Right ventricle myocardium superior (tissue), 1 donor: ENCODE measurements at places on chromosomes 12 and 14. TPM values are rescaled to one million over a fixed set of nuclear protein-coding genes. Genes with fewer than 3 reads are reported as not detected.

The ENDOU gene
- total RNA-seq, result 0.11 TPM

- DNase-seq, result no peak
Measured at GRCh38 chr12:108409481-108409880, 70.4 kb upstream of the CMKLR1 start.

GRCh38 chr12:120474616-120474960 is 5.0 kb upstream of the SRSF9 start:
- no peak for DNase-seq

GRCh38 chr14:32403688-32404087 is 74.6 kb downstream of the AKAP6 start:
- DNase-seq, result no peak

GRCh38 chr14:21334202-21334906 is 49.5 kb downstream of the SUPT16H start:
- no peak for DNase-seq

- no peak for DNase-seq
Measured at GRCh38 chr14:53766106-53766505, 190.5 kb downstream of the BMP4 start.

- no peak for DNase-seq
Measured at GRCh38 chr12:28057856-28058615, 85.5 kb upstream of the PTHLH start.

DNA sequence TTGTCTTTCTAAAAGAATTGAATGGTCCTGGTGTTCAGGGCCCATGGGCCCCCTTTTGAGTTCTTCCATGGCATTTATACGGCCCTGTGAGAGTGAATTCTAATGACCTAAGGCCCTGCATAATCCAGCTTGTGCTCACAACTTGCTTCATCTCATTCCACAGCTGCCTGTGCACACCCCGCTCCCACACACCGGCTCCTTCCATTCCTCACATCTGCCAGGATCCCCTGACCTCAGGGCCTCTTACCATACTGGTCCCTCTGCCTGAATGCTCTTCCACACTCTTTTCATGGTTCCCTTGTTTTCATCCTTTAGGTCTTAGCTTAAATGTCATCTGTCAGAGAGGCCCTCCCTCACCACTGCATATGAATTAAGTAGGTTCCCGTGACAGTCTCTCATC is 49.5 kb upstream of the EGLN3 start:
- no peak for DNase-seq

- no peak for DNase-seq
Measured at GRCh38 chr14:66982247-66982646, 207.0 kb upstream of the GARIN2 start.

- no peak for DNase-seq
Measured at GRCh38 chr12:3795492-3796133, 42.7 kb upstream of the CRACR2A start.

- no peak for DNase-seq
Measured at GRCh38 chr12:27272373-27273028, 28.4 kb downstream of the STK38L start.
